ENCODE measurements at places on chromosomes 13 and 19. TPM values are rescaled to one million over a fixed set of nuclear protein-coding genes. Genes with fewer than 3 reads are reported as not detected.

The TRPC4 gene
- not detected for total RNA-seq

The F2RL3 gene
- total RNA-seq, result not detected

The VAV1 gene
- total RNA-seq, result 2.3 TPM

The GGACT gene
- total RNA-seq, result 3.8 TPM

The ZNF571 gene
- total RNA-seq, result 0.84 TPM

The CBARP gene
- 8.5 TPM for total RNA-seq

The SHISA7 gene
- not detected for total RNA-seq

The MATK gene
- not detected for total RNA-seq

The AMER2 gene
- total RNA-seq, result not detected

The CEACAM1 gene
- 5.8 TPM for total RNA-seq

The BRME1 gene
- total RNA-seq, result 0.99 TPM

The PNMA8A gene
- total RNA-seq, result 1.1 TPM

The PRODH2 gene
- total RNA-seq, result not detected

The SHD gene
- total RNA-seq, result not detected

The POU2F2 gene
- 1.1 TPM for total RNA-seq

Data from airway epithelial cell (primary cell).